ENCODE measurements at places on chromosomes 5 and 9.

- no peak for DNase-seq
These were observed 63.7 kb upstream of the FANCC start for GRCh38 chr9:95381221-95381620.

DNA sequence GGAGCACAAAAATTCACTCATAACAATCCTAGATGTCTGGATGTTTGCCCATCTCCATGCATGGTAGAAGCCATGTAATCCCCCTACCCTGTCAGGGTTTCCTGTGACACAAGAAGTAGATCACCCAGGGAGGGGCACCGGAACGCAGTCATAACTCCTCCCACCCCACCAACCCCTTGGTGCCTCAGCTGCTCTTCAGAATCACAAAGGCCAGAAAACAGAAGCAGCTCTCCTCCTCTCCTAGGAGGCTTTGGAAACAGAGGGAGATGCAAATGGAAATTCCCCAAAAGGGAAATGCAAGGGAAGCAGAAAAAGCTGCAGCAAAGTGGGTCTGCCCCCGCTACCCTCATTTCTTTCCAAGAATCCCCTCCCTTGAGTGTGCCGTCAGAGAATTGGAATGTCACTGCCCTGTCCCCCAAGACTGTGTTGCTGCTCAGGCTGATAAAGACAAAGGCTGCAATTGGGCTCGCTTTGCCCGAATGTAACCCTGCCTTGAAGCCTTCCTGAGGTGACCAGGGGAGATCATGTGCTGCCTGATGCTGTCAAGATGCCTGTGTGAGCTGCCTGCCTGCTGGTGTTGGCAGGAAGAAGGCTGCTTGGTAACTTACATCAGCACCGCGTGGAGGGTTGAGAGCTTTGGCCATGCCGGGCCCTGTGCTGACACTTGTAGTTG, 65.5 kb upstream of the ABCA1 start:
- DNase-seq = no peak

- no peak for DNase-seq
These were observed 9.1 kb upstream of the EGFLAM start for GRCh38 chr5:38249301-38249700.

- DNase-seq = no peak
These were observed 301.5 kb downstream of the KCTD16 start for GRCh38 chr5:144472221-144472620.

DNA sequence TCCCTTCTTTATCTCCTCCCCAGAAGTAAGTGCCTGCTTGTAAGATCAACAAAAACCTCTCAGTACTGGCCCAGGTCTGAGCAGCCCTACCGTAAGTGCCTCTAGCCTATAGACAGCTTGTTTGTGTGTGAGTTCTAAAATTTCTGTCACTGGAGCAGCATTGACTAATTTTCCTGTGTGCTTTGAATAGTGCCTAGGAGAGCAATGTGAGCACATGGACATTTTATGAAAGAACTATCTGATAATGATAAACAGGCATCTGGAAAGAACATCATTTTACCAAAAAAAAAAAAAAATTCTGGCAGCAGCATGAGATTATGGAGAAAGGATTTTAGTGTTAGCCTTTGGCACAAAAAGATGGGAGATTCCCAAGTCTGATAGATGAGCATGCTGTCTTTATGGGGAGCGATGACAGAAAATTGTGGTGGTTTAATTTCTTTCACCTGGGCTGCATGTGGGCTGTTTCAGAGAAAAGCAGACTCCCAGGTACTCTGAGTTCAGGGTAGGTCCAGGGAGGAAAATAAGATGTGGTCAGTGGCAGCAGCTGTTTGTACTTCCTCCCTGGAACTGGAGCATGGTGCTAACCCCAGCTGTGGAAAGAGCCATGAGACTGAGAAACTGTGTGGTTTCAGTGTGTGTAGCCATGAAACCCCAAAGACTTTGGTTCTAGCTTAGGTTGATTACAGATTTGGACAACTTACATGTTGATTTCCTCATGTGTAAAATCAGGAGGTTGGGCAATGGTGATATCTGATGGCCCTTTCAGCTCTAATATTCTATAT, 419.9 kb downstream of the NTRK2 start:
- no peak for DNase-seq

DNA sequence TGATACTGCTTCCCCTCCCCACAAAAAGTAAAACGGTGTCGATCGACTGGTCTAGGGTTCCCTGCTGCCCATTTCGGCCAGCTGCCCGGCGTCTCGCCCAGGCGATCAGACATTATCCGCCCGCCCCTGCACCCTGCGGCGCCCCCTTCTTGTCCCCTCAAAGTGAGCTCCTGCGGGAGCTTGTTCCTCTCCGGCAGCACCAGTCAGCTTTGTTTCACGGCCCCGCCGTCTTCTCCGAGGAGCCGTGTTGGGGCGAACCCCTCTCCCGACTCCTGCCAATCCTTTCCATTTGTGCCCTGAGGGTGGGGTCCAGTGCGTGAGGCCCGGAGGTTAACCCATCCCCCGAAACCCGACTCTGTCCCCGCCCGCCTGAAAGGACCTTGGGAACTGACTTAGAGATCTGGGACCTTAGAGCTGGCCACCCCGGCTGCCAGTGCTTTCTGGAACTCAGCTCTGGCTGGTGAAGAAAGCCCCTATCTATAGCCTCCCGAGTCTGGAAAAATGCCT, 518 bp downstream of the UBE2B start:
- DNase-seq = peak; percentile 27

DNA sequence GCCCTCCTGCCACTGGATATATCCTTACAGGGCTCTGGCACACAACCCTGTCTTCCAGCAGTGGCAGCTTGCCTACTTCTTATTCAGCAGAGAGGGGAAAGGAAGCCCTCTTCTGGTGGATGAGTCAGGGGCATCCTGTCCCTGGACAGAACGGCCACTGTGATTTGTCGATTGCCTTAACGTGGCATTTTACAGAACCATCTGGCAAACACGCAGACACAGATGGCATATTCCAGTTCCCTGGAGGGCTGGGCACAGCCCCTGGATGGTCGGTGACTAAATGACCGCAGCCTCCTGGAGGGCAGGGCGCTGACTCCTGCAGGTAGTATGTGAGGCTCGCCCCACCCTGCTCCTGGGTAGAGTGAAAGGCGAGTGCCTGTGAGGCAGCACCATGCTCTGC, 62.1 kb downstream of the DCP2 start:
- DNase-seq = no peak

GRCh38 chr5:6731465-6732237, 18.4 kb downstream of the TENT4A start:
- no peak for DNase-seq

GRCh38 chr5:59596586-59597350, 296.8 kb downstream of the PDE4D start:
- no peak for DNase-seq

DNA sequence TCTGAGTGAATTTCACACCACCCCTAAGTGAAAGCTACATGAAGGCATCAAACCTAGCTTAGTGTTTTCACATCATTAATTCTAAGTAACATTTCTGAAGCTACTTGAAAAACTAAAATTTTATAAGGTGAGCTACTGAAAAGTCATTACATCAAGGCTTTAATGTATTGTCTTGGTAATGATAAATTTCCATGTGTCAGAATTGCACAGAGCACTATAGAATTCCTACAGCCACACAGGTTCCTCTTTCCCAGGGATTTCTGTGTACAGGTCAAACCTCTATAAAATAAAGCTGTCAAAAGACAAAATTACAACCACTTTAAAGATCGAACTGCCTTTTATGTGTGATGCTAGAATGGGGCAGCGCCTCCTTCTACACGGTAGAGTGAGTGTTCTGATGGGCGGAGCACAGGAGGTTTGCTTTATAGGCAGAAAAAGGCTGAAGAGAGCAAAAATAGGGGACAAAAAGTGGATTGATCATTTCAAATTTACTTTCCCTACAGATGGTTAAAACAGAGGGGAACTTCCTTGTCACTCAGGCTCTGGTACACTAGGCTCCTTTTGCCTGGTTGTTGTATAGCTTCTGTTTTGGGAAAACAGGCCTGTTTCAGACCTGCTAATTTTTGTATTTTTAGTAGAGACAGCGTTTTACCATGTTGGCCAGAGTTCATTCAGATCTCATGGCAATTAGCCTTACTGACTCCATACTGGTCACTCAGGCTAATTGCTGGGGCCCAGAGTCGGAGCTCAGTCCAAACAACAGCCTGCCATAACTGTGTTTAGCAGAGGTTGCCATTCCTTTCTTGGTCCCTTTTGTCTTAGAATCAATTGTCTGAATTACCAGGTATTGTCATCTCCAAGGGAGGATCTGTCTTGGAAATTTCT, 102.5 kb upstream of the BASP1 start:
- DNase-seq = no peak

GRCh38 chr5:9670371-9670770, 40.2 kb upstream of the TAS2R1 start:
- no peak for DNase-seq

DNA sequence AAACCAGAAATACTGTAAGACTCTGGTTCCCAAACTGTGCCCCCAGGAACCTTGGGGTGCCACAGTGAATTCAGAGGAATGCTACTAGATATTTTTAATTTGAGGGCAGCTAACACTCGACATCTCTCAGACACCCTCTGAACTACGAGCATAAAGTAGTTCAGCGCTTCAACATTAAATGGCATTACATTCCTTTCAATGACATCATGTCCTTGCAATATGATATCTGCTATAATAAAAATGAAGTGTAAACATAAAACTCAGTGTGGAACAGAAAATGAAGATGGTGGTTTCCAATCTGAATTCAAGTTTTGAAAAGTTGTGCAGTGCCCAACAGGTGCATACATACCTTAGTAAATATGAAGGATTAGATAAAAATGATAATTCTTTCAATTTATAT, 116.1 kb downstream of the LPAR1 start:
- no peak for DNase-seq
